ENCODE measurements at places on chromosomes 12 and 14.

GRCh38 chr12:12405882-12406281 is 49.0 kb downstream of the BORCS5 start:
- peak; percentile 31 for DNase-seq

DNA sequence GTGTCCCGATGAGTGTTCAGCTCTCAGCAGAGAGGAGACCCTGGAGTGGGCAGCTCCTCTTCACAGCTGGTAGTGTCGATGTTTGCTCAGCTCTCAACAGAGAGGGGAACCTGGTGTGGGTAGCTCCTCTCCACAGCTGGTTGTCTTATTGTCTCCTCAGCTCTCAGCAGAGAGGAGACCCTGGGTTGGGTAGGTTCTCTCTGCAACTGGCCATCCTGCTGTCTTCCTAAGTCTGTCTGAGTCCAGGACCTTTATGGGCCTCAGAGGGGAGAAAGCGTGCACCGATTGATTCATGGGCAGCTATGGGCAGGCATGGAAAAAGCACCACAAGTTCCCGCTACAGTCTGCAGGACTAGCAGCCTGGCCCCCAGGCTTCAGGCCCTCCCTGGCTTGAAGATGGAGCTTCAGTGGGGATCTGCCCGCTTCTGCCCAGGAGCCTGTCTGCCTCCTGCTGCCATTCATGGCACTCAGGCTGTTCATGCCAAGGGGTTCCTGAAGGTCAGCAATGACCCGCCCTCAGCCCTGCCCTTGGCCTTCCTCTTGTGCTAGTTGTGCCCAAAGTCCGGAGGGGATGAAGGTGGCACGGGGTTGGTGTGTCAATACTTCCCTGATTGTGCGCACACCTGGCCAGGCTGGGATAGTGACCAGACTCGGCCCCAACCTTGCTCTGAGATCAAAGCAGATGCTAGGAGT is 224.2 kb downstream of the KCNC2 start:
- no peak for DNase-seq

DNA sequence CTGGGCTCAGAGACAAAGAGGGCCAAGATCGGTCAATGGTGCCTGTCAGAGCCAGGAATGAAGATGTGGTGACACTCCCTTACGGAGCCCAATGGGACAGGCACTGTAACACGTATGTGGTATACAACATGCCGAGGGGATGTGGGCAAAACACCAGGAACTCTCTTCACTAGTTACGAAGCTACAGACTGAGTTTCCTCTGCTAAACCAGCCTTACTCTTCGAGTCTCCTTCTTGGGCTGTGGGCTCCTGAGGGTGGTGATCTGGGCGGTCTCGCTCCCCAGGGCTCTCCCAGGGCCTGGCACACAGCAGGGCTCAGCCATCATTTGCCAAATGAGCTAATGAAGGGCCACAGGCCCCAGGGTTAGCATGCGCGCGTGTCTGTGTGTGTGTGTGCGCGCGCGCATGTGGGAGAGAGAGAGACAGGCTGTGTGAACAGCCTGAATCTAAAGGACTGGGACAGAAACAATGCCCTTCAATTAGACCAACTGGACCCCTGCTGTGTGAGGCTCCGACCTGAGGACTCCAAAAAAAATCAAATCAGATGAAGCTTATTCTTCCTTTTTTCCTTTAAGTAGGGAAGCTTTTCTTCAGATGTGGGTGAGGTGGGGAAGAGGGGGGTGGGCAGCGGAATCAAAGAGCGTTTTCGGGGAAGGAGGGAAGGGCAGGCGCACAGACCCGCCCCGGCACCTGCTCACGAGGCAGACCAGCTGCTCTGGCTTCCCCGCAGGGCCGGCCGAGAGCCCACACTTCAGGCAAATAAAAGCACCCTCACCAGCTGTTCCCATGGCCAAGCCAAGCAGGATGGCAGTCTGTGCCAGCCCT is 42.5 kb downstream of the CCDC88C start:
- DNase-seq = no peak

DNA sequence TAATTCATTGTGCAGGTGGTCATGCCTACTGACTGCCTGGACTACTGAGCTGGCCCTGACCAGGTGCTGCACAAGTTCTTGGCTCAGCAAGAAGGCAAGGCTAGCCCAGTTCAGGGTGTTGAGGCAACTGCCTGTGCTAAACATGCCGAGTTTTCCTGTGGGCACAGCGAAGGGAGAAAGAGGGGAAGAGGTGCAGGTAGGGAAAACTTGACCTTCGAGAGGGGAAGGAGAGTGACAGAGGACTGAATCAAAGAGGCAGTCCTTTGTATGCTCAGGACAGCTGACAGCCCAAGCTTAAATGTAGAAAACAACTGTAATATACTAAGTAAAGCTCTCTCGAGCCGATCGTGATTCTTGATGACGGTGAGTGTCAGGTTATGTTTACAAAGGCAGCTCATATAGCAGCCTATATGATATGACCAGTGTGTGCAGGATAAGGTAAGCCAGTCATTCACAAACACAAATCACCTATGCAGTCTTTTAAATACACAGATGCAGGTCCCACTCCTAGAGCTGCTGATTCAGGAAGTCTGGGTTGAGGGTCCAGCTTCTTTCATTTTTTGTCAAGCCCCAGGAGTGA is 2.6 kb downstream of the IRAK3 start:
- DNase-seq = no peak

DNA sequence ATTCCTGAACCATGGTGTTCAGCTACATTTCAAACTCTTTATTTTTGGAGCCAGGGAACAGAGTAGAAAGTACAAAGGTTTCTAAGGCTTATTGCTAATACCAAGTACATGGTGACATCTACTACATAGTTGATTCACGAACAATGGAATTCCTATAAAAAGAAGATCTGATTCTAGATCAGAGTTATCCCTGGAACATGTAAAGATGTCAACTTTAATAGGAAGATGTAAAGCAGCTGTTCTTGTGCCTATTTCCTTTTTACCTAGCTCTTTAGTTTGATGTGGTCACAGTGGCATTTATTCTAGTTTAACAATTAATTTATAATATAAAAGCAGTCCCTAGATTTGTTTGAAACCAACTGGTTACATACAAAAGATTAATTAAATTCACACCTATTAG is 99.5 kb downstream of the NUBPL start:
- DNase-seq = no peak

DNA sequence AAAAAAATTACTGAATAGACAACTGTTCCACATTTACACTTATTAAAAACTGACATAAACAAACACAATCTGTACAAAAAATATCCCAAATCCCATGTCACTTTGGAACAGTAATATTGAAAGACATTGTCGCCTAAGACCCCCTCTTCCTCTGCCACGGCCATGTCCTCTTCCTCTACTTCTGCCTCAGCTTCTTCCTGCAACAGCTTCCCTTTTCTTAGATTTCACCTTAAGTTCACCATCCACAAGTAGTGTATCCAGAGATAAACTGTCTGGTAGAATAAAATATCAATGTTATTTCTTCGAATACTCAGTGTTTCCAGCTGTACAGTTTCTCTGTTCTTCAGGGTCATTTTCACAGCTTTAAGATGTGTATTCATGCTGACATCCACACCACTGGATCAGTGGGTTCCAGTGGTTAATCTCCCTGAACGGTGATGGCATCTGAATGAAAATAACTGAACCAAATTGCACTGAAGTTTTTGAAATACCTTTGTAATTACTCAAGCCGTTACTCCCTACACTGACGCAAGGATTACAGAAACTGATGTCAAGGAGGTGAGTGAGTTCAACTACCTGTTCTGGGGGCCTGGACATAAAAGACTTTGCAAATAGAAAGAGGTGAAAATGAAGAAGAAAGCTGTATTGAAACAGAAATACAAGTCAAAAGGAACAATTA is 208.5 kb downstream of the C12orf50 start:
- no peak for DNase-seq

GRCh38 chr14:75174066-75174465 is 2.3 kb downstream of the TMED10 start:
- no peak for DNase-seq

GRCh38 chr12:72612171-72612570 is 340.0 kb downstream of the TRHDE start:
- no peak for DNase-seq

DNA sequence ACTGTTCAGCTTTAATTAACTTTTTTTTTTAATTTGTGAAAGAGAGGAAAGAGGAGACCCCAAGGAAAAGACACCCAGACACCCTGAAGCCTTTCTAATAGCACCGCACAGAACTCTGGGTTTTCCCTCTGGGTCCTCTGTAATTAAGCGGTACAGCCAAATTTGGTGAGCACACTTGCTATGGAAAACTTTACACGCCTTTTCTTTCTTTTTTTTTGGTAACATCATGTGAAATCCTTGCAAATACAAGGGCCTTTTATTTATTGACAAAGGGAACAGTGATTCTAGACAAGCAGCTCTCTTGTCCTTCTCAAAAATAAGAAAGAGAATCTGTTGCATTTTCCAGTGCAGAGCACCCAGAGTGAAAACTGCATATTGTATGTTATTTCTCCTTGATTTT is 44.4 kb upstream of the CPM start:
- no peak for DNase-seq

DNA sequence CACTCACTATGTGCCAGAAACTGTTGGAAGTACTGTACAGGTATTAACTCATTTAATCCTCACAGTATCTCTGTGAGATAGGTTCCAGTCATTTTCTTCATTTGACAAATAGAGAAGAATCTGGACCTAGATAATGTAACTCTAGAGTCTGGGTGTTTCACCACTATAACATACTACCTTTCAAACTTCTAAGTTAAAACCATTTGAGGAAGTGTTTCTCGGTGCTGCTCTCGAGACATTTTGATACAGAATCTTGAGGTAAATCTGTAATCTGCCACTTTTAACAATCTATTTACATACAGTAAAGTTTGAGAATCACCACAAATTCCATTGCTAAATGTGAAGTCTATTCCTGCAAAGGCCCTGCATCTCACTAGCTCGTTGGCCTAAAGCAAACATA is 8.8 kb downstream of the OLR1 start:
- DNase-seq = no peak

GRCh38 chr12:92785563-92785950 is 82.8 kb downstream of the PLEKHG7 start:
- DNase-seq = no peak

DNA sequence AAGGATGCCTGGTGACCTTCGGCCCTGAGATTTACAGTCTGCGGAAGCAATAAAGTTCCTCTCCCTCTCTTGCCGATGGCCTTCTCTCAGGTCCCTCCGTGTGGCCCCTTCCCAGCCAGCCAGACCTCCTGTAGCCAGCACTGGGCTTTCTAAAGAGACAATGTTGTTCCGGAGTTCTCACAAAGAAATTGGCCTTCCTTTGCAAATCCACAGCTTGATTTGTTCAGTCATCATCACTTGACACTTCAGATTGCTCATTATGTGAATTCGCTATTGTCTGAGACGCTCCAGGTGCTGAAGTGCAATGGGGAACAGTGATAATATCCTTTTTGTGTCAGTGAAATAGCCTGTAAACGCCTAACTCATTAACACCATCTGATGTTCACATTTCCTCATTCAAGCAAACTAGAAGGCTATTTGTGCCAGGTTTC is 43.7 kb upstream of the GPHB5 start:
- DNase-seq = no peak

GRCh38 chr12:15515010-15515409 is 192.7 kb downstream of the PTPRO start:
- no peak for DNase-seq

DNA sequence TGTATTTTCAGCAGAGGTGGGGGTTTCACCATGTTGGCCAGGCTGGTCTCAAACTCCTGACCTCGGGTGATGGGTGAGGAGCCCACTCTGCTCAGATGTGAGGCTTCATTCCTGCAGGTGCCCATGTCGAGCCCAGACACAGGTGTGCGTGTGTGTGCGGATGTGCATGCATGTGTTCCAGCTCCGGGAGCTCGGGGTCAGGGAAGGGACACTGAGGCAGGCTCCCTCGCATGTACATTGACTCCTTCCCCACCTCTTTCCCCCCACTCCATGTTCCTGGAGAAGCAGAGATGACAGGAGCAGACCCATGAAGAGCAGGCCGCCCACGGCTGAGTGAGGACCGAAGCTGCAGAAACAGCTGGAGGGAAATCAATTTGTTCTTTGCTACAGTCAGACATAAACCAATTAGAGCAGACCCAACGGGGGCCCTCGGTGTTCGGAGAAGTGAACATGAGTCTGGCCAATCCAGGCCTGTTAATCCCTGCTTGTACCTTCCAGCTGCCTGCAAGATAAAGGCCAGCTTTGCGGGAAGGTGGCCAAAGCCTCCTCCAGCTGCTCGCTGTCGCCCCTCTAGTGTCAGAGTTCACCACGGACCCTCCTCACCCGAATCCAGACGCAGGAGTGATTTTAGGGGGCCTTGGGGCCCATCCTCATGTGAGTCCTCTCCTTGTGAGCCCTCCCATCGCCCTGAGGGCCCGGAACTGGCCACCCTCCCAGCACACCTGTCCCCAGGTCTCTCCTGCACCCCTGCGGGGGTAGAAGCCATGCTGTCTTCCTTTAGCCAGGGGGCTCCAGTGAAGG is 321.0 kb upstream of the RTL1 start:
- DNase-seq = no peak

DNA sequence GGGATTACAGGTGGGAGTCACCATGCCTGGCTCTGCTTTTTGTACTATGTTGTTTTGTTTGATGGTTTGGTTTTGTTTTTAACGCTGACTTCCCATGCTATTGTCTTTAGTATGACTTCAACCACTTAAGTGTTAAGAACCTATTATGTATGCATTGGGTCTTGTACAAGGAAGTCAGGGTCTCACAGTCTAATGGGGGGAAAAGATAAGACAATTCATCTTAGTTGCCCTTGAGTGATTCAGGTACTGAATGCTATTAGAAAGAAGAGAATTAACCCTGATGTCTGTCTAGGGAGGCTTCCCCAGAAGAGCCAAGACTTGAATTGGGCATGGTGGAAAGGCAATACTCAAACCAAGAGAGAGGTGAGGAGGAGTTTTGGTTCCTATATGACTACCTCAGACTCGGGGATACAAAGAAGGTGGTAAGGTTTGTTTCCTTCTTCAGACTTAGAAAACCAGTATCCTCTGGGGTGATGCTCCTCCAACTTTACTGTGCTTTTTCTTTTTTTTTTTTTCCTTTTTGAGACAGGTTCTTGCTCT is 64.6 kb downstream of the SUSD6 start:
- DNase-seq = no peak

- no peak for DNase-seq
Observed at GRCh38 chr12:44053549-44054127, 217.8 kb downstream of the TMEM117 start.

GRCh38 chr14:47039336-47039735 is 387.8 kb upstream of the RPL10L start:
- no peak for DNase-seq

- DNase-seq = no peak
Observed at GRCh38 chr12:94266796-94267536, 118.6 kb downstream of the PLXNC1 start.

- DNase-seq = no peak
Observed at GRCh38 chr12:122368361-122369073, 54.0 kb downstream of the CLIP1 start.

GRCh38 chr12:102401087-102401486 is 79.3 kb downstream of the IGF1 start:
- no peak for DNase-seq

DNA sequence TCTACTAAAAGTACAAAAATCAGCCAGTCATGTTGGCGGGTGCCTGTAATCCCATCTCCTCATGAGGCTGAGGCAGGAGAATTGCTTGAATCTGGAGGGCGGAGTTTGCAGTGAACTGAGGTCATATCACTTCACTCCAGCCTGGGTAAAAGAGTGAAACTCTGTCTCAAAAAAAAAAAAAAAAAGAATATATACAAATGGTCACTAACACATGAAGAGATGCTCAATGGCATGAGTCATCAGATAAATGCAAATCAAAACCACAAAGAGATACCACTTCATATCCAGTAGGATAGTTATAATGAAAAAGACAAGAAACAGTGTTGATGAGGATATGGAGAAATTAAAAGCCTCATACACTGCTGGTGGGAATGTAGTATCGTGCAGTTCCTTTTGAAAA is 33.6 kb upstream of the METAP2 start:
- no peak for DNase-seq

- no peak for DNase-seq
Observed at GRCh38 chr14:100398044-100398443, 74.9 kb downstream of the SLC25A47 start.
